H7 (cell line): ENCODE measurements at places on chromosomes 7 and 10. TPM values are rescaled to one million over a fixed set of nuclear protein-coding genes. Genes with fewer than 3 reads are reported as not detected.

The GCK gene
- 2.8 and 3.7 TPM in 2 replicates for total RNA-seq

The PDE6C gene
- total RNA-seq: not detected in 2 replicates

The OR2A5 gene
- total RNA-seq: not detected in 2 replicates

The CUBN gene
- 0.10 and 0.11 TPM in 2 replicates for total RNA-seq

The CABCOCO1 gene
- not detected in 2 replicates for total RNA-seq

The TMEM178B gene
- total RNA-seq: 1.1 and 1.4 TPM in 2 replicates

The COBL gene
- 4.2 and 4.6 TPM in 2 replicates for total RNA-seq

The ATG9B gene
- 1.7 TPM in 2 replicates for total RNA-seq

The TLX1 gene
- total RNA-seq: 0.11 TPM in 1 of 2 replicates, not detected in the other

The CFTR gene
- total RNA-seq: 0.04 and 0.17 TPM in 2 replicates

The LFNG gene
- total RNA-seq: 12.8 and 20.0 TPM in 2 replicates

The TMEM176A gene
- not detected in 2 replicates for total RNA-seq

The PHYHIPL gene
- not detected in 2 replicates for total RNA-seq

The OR6V1 gene
- not detected in 2 replicates for total RNA-seq

The TMEM225B gene
- total RNA-seq: 0.48 and 0.52 TPM in 2 replicates

The LRRD1 gene
- not detected in 2 replicates for total RNA-seq

The TRIP6 gene
- 95.7 and 118 TPM in 2 replicates for total RNA-seq

The GPR158 gene
- 0.35 and 0.44 TPM in 2 replicates for total RNA-seq

The ATOH7 gene
- 0.15 TPM in 1 of 2 replicates, not detected in the other for total RNA-seq

The HOXA1 gene
- 0.10 TPM in 1 of 2 replicates, not detected in the other for total RNA-seq

The SLIT1 gene
- total RNA-seq: 0.28 and 1.6 TPM in 2 replicates

The CDH23 gene
- 4.5 and 4.7 TPM in 2 replicates for total RNA-seq

The NUPR2 gene
- not detected in 2 replicates for total RNA-seq

The HOXA4 gene
- total RNA-seq: not detected in 2 replicates

The DDIT4 gene
- 54.2 and 123 TPM in 2 replicates for total RNA-seq

The GJD4 gene
- total RNA-seq: not detected in 2 replicates

The UBE3C gene
- total RNA-seq: 69.0 and 94.0 TPM in 2 replicates

The RBP3 gene
- total RNA-seq: not detected in 2 replicates

The CFAP70 gene
- 0.15 and 0.45 TPM in 2 replicates for total RNA-seq

The FFAR4 gene
- total RNA-seq: not detected in 2 replicates

The VAX1 gene
- 0.62 and 0.81 TPM in 2 replicates for total RNA-seq

The LOXL4 gene
- total RNA-seq: 1.4 and 1.7 TPM in 2 replicates

The ZFAND4 gene
- 8.0 and 13.6 TPM in 2 replicates for total RNA-seq
